Femur (tissue), 1 donor: ENCODE measurements at places on chromosomes 2 and 18.

- DNase-seq, result no peak
These were observed 18.2 kb downstream of the INPP1 start for GRCh38 chr2:190361572-190361971.

DNA sequence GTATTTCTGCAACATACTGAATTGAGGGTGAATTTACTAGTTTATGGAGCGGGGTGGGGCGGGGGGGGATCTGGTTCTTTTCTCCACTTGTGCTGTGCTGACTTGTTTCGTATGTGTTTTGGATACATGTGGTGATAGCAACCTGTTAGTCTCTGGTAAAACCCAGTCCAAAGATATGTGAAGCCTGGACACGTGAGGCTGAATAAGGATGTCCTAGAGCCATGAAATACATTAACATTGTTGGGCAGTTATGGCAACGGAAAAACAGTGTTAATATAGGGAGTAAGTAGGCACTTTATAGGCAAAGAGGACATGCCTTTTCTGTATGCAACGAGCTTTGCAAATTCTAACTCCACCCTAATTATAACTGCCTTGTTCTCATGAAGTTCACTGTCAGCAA lies 42.1 kb upstream of the NEMP2 start:
- DNase-seq, result no peak

DNA sequence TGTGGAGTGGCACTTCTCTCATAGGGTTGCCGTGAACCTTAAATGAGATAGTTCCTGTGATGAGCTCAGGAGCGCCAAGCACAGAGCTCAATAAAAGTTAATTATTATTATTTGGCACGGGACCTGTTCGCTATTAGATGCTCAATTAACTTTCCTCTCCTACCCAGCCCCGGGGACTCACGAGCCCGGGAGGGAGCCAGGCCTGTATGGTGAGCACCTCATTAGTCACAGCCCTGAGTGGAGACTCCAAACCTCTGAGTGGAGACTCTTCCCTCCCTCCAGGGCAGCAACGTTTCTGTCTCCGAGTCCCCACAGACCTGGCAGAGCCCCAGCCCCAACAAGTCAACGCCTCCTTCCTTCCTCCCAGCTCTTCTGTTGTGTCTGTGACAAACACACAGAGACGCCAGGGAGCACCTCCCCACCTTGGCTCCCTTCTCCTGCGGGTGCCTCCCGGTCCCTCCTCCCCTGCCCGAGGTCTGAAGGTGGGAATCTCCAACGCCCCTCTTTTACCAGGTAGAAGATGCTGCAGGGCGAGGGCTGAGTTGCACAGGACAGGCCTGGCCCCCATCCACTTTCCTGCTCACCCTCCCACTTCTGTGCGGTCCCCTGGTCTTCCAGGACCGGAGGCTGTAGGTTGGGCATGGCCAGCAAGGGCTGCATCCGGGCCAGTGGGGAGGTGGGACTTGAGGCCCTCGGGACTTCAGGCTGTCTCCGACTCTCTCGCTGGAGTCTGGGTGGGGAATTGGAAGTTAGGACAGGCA lies 52.7 kb upstream of the ODC1 start:
- no peak for DNase-seq

DNA sequence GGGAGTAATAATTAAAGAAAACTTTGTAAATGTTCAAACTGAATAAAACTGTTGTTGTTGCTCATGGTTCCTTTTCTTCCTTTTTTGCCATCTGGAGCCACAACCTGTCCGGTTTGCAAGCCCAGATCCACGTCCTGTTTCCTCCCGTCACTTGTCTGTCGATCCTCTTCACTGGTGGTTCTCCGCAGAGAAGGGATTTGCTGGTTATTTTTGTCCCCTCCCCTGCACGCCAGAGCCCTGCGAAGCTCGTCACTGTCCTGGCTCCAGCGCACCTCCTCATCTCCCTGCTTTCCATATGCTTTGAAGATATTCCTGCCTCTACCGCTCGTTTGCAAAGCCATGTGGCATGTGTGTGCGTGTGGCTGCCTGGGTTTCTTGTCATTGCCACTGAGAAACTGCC lies 461.4 kb downstream of the RNF144A start:
- no peak for DNase-seq

GRCh38 chr2:41414486-41415230 lies 633.2 kb upstream of the PKDCC start:
- no peak for DNase-seq

DNA sequence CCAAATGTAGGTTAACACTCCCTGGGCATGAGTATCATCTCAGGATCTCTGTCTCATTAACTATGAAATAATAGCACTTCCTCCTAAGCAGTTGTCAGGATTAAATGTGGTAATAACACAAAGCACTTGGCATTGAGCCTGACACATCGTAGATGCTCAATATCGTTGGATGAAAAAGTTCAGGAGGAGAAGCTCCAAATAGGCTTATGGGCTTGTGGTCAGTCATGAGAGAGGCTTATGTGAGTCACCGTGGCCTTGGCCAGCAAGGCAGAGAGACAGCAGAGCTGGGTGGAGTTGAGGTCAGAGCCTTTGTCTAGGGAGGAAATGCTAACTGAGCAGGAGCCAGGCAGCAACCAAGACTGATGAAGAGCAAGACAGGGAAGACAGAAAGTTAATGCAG lies 68.3 kb upstream of the PPM1B start:
- peak; percentile 43 for DNase-seq

DNA sequence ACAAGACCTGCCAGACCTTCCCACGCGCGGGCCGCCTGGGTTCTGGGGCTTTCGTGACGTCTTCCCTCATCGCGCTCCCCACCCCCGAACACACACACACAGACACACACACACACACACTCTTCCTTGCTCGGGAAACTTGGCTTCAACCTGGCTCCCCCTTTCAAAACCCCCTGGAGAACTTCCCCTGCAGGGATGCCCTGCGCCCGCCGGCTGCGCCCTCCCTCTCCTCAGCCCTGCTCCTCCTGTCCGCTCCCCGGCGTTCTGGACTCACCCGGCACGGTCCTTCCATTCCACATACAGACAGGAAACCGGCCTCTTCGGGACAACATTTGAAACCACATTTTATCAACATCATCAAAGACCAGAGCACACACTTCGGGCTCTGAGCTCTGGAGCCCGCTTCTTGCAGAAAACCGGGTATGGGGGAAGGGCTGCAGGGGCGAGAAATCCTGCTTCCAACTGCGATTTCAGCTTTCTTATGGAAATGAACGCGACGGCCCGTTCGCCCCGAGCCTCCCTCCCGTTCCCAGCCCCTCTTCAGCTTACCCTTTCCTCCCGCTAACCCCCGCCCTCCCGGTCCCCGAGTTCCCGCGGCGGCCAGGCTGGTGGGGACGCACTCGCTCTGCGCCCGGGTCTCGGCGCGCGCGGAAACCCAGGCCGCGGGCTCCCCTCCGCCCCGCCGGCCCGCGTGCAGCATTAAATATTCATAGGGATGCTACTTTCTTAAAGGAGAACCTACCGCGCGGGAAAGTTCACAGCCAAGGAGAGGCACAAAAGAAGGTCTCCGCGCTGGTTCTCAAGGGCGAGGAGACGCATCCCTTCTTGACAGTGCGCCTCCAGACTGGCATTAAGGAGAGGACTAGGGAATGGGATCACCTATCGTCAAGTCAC lies 18.3 kb downstream of the POU3F3 start:
- no peak for DNase-seq

GRCh38 chr2:54053830-54054229 lies 61.6 kb upstream of the ACYP2 start:
- DNase-seq, result no peak

- DNase-seq, result no peak
These were observed 8.6 kb upstream of the RALB start for GRCh38 chr2:120243875-120244553.

- DNase-seq, result no peak
These were observed 90.0 kb downstream of the ARHGAP15 start for GRCh38 chr2:143219266-143219665.

DNA sequence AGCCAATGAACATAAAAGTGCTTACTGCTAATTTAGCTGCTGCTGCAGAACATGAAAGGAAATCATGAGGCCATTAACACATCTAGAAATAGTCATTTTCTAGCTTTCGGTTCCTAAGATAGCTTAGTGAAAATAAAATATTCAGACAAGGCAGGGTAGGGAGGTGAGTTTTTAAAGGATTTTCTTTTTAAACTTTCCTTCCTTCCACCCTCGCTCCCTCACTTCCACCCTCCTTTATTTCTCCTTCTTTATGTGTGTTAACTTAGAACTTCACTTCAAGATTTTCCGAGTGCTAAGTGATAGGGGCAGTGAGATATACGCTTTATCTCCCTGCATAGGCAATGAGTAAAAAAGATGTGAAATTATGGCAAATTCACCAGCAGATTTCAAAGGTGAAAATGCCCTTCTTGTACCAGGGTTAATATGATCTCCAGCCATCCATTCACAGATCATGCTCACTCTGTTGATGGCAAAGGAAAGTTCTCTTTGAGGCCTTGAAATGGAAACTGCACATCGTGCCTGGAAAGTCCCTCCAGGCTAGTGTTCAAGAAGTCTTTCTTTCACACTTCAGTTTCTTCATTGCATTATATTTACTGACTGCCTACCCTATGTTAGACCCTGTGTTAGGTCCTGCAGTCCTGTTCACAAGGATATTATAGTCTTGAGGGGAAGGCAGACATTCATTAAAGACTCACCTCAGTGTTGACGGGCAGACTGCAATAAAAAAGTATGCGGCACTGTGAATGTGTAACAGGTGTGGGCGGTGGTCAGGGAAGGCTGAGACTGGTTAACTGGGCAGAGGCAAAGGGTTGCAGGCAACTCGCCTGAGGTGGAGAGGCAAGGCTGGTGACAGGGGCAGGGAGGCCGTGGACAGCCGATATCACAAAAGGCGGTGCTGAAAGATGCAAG lies 200.8 kb downstream of the PLCL1 start:
- DNase-seq, result peak; percentile 21

DNA sequence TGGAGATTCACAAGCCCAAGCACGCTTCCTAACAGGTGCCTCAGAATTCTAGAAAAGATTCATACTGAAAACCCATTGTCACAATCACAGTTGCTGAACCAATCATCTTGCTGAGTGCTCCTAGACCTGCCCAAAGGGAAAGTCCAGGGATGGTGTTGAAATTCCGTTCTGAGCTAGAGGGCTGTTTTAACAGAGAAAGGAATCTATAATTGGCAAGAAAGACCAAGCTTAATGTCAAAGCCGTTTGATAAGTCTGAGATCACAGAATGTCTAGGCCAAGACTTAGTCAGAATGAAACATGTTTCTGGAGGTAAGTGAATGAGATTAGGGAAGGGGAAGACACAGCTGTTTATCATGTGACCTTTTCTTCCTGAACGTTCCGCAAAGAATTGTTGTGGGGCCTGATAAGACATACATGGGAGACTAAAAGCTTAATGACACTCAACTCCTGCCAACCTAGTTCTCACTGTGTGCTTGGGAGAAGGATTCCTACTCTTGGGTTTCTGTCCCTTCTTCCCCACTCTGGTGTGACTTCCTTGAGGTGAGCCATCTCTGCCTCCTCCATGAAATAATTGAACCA lies 27.5 kb downstream of the PMAIP1 start:
- DNase-seq, result no peak

- DNase-seq, result no peak
These were observed 8.3 kb downstream of the NFU1 start for GRCh38 chr2:69428981-69429380.

- DNase-seq, result no peak
These were observed 637.8 kb upstream of the PKDCC start for GRCh38 chr2:41410011-41410410.

GRCh38 chr18:75211953-75212750 lies 1.6 kb downstream of the TSHZ1 start:
- DNase-seq, result peak; percentile 79

DNA sequence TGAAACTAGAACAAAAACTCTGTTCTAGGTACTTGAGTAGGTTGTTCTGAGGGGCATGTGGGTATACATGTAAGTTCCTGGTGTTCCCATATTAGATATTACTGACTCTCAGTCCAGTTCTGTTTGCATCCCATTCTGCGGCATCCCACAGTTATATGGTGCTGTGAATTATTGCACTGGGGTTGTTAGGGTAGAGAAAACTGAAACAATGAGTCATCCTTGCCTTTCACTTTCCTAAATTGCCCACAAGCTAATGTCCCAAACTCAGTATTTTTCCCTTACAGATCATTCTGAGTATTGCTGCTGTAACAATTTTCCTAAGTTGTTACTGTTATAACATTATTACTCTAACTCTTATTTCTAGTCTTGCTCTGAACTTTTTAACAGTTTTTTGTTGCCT lies 3.0 kb downstream of the WDR75 start:
- no peak for DNase-seq

DNA sequence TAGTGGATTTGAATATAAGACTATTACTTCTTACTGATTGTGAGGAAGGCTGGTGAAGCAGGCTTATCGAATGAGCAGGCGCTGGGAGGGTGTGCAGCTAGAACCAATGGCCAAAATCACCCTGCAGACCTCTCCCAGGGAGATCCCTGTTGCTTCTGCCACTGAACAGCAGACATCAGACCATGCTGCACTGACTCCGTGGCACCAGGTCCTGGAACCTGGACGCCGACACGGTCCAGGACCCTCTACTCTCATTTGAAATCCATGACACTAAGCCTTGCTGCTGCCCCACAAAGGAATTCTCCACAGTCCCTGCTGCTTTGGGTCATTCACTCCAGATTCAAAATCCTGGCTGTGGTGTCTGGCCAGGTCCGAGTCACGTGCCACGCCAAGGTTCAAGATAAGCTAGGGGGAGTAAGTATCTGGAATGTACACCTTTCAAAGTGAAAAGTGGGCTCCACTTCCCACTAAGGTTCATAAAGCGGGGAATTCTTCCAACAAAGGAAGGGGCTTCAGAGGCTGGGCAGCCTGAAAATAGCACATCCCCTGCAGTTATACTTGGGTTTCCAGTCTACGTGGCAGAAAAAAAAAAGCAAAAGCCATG lies 9.0 kb upstream of the YWHAQ start:
- DNase-seq, result no peak

DNA sequence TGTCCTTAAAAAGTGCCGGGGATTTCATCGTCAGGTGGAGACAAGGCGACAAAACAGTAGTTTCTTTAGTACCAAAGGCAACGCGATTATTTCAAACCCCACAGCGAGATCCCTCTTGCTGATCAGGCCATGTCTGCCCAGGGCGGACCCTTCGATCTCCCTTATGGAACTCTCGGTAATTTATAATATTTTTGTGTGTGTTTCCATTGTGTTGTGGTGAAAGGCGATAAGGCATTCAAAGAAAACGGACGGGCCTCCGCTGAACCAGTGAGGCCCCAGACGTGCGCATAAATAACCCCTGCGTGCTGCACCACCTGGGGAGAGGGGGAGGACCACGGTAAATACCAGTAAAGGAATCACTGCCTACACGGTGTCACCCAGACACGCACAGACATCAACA lies 1.4 kb upstream of the GAD1 start:
- DNase-seq, result no peak

DNA sequence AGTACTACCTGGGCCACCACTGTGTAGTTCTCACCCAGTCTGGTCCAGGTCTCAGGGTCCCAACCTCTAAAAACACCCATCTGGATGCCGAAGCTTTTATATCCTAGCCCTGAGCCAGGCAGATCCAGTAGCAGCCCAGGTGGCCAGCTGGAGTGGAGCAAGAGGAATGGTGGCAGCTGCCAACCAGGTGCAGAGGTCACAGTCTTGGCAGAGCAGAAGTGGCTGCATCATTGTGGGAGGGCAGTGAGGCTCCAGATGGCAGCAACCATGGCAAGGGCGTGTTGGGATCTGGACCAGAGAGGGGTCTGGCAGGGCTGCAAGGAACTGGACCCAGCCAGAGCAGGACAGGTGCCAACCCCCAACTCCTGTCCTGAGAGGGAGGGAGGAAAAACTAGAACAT lies 72.2 kb upstream of the AGAP1 start:
- no peak for DNase-seq

- no peak for DNase-seq
These were observed 7.8 kb upstream of the PAX3 start for GRCh38 chr2:222306393-222307142.
